ENCODE measurements at places on chromosomes 4 and X.

DNA sequence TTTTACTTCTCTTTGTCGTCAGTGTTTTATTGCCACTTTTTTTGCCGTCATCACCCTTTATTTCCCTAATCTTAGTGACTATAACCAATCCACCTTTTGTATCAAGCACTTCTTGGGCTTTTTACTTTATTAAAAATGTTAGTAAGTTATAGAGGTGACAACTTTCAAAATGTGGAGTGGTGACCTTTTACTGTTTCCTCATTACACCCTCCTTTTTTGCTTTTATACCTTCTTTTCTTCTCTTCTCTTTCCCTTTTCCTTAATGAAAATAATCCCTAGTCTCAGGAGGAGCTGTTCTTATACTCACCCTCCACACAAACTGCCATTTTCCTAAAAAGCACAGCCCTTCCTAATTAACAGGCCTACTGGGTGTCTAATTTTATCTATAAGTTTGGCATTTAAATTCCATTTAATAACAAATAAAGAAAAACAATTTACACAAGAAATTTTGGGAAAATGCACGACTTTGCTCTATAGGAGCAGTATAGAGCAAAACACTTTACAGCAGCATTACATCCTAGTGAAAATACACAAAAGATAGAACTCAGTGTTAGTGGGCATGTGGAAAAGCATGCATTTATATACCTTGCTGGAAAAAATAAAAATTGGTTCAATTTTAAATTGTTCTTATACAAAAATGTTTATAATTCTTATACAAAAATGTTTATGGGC lies 27.3 kb downstream of the BBS12 start:
- no peak for DNase-seq

- DNase-seq = no peak
Measured at GRCh38 chr4:93994175-93994994, 165.8 kb downstream of the ATOH1 start.

DNA sequence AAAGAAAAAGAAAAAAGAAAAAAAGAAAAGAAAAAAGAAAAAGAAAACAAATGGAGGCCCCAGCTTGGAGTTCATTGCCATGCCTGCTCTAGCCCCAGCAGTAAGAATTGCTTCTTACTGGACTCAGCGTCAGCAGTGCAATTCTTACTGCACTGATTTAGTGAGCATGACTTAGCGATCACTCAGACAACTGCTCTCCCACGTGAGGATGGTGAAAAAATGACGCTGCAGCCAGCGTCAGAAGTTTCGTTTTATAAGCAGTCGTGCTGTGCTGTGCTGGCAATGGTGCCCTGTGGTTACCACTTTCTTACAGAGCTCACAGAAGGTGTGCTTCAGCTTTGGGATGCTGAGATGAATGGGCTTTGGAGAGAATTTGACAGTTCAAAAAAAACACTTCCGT lies 68.3 kb upstream of the DDX3X start:
- peak; percentile 4 for DNase-seq

DNA sequence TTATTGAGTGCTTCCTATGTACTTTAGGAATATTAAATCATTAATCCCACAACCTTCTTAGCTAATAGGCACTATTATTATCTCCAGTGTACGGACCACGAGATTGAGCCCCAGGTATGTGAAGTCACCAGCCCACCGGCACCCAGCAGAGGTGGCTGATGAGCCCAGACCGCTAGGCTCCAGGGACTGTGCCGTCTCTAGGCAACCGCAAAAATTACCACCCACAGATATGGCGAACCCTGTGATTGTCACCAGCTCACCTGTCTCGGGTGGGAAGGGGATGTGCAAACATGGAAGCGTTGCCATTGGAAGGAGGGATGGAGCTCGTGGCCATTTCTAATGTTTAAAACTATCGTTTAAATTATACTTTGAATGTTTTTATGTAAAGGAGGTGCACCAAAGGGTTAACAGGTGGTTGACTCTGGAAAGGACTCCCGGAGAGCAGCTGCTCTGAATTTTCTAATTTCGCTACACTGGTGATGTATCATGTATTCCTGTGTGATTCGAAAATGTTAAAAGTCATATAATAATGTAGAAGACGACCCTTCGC lies 21.0 kb upstream of the JAKMIP1 start:
- DNase-seq = no peak

Data from activated CD8-positive, alpha-beta memory T cell treated with anti-CD3 and anti-CD28 coated beads for 1 hour (primary cell).